Frontal cortex (tissue), 4 donors: ENCODE measurements at places on chromosomes 11 and 22. TPM values are rescaled to one million over a fixed set of nuclear protein-coding genes. Genes with fewer than 3 reads are reported as not detected.

DNA sequence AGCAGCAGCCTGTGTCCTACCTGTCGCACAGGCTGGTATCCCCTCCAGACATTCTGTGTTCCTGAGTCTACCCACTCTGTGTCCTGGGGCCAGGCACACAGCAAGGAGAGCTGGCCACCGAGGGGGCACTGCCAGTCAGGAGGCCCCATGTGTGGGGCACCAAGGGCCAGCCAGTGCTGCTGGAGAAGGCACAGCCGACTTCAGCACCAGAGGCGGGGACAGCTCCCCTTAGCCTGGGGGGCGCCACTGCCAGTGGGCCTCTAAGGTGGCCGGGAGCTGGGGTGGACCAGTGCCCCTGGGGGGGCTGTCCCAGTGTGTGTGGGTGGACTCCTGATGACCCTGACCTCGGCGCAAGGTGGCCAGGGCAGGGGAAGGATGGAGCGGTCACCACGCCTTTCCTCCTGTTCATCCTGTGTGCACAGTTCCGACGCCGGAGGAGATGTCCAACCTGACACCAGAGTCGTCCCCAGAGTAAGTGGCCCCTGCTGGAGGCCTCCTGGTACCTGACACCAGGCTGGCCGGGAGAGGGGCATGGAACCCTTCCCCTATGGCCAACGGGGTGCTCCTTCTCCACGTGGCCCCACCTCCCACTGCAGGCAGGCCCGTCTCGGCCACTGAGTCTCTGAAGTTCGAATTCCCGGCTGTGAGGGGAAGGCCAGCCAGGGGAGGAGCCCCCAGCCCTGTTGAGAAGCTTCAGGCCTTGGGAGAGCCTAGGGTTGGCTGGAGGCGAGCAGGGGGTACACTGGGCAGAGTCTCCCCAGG, 35.4 kb downstream of the MOB2 start:
- no peak for DNase-seq

DNA sequence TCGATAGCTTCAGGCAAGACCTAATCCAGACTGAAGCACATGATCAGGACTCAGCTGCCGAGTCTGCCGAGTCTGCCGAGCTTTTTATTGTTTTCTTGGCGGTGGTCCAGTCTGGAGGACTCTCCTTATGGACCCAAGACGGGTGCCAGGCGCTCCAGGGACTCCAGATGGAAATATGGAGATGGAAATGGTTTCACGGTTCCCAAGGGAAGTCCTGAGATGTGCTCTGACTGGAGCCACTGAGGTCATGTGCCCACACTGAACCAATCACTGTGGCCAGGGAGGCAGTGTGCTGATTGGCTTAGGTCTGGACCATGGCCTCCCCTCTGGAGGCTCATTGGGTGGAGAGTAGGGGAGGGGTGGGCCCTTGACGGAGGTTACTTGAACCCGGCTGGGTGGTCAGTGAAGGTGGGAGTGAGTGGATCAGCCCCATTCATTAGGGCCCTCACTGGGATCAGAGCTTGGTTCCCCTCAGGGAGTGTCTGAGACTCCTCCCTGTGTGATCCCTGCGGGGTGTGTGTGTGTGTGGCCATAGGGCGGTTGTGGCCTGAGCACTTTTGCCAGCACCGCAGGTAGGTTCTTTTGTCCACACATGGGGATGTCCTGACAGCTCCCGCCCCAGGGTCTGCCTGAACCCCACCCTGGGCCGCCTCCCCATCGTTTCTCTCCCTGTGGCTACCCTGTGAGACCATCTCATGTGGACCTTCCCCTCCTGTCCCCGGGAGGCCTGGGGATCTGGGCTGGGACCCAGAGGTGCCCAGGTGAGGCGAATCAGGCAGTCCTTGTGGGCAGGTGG, 14.0 kb downstream of the RPS6KA4 start:
- peak; percentile 71 for DNase-seq

- no peak for DNase-seq
These were observed 30.0 kb downstream of the PACSIN2 start for GRCh38 chr22:42984814-42985530.

GRCh38 chr11:116539836-116540418, 232.9 kb downstream of the BUD13 start:
- no peak for DNase-seq

DNA sequence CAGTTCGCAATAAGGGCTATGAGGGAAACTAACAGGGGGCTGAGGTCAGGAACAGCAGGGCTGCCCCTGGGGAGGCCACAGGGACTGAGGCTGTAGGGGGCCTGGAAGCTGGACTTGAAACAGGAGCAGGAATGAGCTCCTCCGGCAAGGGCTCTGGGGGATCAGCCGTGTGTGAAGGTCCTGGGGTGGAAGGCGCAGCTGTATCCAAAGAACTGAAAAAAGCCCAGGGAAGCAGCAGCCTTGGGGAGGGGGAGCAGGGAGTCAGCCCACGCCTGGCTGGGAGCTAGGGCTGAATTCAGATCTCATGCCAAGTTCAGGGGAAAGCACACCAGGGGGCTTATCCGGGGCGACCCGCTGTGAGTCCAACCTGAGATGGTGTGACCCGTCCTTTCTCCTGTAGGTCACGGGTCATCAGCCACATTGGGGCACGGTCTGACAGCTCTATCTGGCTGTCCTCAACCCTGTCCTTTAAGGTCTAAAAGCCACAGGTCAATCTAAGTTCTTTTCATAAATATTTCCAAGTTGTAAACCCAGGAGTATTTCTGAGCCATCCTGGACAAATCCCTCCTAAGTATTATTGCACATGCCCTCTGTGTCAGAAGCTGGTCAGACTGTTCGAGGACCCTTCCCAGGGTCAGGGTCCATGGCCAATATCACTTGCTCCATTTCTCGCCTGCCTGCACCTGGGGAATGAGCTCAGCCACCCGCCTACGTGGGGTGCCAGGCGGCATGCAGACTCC, 18.0 kb downstream of the TP53AIP1 start:
- DNase-seq, result no peak

GRCh38 chr22:21628386-21629254, 1.2 kb downstream of the YDJC start:
- no peak for DNase-seq

DNA sequence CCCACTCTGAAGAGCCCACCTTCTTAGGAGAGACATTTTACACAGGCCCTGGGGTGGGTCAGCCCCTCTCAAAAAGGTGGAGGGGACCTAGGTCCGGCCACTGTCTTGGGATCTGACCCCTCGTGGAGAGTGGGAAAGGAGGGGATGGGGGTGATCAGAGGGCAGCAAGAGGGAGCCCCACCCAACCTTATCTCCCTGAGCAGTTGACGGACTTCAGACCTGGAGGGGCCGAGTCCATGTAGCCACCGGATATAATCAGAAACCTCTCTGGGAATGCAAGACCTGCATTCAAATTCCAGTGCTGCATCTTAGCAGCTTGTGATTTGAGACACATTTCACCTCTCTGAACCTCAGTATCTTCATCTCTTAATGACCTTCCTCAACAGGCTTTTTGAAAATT, 44.0 kb downstream of the TP53I11 start:
- no peak for DNase-seq

GRCh38 chr11:71235719-71236118, 16.7 kb downstream of the SHANK2 start:
- no peak for DNase-seq

GRCh38 chr11:70220136-70220535, 17.0 kb downstream of the FADD start:
- DNase-seq, result no peak

DNA sequence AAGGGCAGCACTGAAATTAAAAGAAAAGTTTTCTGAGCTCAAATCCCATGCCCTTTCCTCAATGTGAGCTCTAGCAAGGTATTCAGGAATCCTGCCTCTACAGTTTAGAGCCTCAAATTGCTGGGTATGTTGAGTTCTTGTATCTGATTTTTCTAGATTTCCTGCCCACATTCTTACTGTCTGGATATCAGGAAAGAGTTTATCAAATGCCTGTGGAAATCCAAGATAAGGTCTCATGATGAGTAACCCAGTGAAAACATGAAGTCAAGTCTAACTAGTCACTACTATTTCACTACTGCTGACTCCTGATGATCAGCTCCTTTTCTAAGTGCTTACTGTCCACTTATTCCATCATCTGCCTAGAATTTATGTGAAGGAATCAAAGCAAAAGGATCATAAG, 29.8 kb downstream of the LIMK2 start:
- no peak for DNase-seq

DNA sequence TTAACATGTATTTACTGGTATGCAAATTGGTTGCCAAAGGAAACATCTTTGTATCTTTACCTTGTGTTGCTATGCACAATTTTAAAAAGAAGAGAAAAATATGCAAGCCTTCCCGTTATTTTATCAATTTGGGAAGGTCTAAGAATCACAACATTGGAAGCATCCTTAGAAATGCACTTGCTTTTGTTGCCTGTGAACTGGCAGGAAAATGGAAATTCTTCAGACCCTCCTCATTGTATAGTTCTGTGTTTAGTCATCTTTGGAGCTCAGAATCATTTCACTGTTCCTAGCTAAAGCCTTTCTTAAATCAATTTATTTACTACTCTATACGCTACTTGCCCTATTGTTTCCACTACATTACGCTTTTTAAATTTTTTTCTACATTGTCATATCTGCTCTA, 574.5 kb downstream of the DLG2 start:
- no peak for DNase-seq

DNA sequence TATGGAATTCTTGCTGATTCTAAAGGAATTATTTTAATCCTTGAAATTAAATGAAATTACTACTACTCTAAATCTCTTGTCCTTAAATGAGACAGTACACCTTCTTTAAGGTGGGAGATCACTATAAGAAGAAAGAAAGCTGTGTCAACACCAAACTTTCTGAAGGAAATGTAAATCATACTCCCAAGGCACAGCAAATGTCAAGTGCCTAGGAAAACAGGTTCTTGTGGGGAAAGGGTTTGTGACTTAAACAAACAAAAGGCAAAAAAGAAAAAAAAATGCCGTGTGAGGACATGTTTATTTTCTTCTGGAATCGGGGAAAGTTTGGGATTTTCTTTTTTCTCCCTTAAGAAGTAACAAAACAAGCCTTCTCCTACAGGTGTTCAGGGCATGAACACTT, 745.1 kb downstream of the DLG2 start:
- no peak for DNase-seq

- no peak for DNase-seq
These were observed 24.1 kb downstream of the ZNRF3 start for GRCh38 chr22:28907311-28908008.

- DNase-seq, result no peak
These were observed 180.7 kb upstream of the NCAM1 start for GRCh38 chr11:112780351-112781087.

- DNase-seq, result no peak
These were observed 50.0 kb upstream of the API5 start for GRCh38 chr11:43261775-43262174.

- no peak for DNase-seq
These were observed 258.9 kb downstream of the BRD1 start for GRCh38 chr22:49568751-49569285.

DNA sequence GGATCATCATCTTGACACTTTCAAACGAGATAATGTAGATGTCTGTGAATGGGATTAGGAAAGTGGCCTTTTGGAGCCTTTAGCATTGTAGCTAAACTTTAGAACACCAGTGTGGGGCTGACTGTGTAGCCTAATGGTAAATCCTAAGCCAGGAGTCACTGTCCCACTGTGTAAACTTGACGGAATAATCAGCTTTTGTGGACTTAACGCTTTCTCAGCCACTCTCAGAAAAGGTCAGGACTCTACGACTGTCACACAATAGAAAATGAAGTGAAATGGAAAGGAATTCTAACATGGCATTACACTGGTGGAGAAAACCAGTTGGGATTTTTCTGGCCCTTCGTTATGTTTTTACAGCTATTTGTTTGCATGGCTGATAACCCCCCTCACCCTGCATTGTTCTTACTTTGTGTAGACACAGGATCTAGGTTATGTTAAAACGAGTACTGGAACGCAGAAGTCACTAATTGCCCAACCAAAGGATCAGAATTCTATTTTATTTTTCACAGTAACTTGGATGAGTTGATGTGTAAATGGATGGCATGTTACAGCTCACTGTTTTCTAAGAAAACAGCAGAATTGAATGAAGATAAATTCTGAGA, 22.0 kb upstream of the GRAMD1B start:
- DNase-seq, result no peak

The MGAT3 gene
- total RNA-seq, result 19.2 TPM

The NLRP14 gene
- total RNA-seq, result 0.41 TPM

The TNNI2 gene
- not detected for total RNA-seq

The C22orf23 gene
- total RNA-seq, result 1.2 TPM

The OR52A1 gene
- under 0.01 TPM for total RNA-seq

The CD6 gene
- total RNA-seq, result 0.82 TPM

The LRRC32 gene
- 0.41 TPM for total RNA-seq
